Activated CD4-positive, alpha-beta T cell treated with anti-CD3 and anti-CD28 coated beads, Interleukin-2, amount 10 ng/mL, durations not matched to agents 24 days and 14 days (primary cell): ENCODE measurements at places on chromosomes 1 and 21. TPM values are rescaled to one million over a fixed set of nuclear protein-coding genes. Genes with fewer than 3 reads are reported as not detected.

SEC16B gene
- not detected in 2 replicates for total RNA-seq

DMBX1 gene
- total RNA-seq: 0.07 TPM in 1 of 2 replicates, not detected in the other

NAXE gene
- 84.1 and 90.2 TPM in 2 replicates for total RNA-seq

ZNF695 gene
- 0.65 and 0.95 TPM in 2 replicates for total RNA-seq

RPTN gene
- not detected in 2 replicates for total RNA-seq

EDARADD gene
- 32.0 and 32.6 TPM in 2 replicates for total RNA-seq

TRAF5 gene
- 55.6 and 56.6 TPM in 2 replicates for total RNA-seq

GRCh38 chr1:2468041-2468472 lies 8.0 kb upstream of the PLCH2 start:
- DNase-seq: peak; percentile 82

- DNase-seq: no peak
Measured at GRCh38 chr1:10816233-10816632, 19.8 kb upstream of the CASZ1 start.

- peak; percentile 93 for DNase-seq
Measured at GRCh38 chr1:167517535-167518330, 596 bp downstream of the CD247 start.

GRCh38 chr1:63864224-63864641 lies 90.4 kb downstream of the ROR1 start:
- DNase-seq: no peak

DNA sequence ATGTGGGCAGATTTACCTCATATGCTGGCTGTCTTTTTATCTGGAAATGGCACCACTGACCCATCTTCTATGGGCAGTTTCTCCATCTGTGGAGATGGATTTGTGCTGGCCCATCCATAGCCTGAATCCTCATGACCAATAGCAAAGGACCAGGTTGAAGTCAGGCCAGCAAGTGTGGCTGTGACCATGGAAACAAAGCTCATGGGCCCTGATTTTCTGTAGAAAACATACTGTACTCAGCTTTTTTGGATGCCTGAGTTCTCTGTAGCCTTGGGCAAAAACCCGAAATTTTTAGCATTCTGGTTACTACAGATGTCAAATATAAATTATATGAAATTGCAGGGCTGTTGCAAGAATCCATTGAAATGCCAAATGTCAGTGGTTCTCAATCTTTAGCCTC lies 155.0 kb downstream of the PLXNA2 start:
- no peak for DNase-seq

DNA sequence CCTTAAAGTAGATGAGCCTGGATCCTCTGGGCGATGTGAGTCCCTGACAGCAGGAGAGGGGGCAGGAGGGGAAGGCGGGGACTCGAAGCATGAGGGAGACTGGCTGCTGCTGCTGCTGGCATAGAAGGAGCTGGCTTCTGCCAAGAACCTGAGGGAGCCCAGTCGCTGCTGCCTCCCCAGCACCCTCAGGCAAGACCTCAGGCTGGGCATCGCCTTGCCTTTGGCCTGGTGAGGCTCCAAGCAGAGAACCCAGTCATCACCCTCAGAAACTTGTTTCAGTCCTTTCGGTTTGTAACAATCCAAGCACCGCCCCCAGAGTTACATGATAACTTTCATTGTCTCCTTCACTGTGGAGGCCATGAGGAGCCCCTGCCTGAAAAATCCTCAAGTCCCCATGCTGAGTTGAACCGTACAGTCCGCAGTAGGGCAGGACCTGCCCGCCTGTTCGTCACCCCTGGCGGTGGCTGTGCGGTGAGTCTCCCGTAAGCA lies 38.8 kb downstream of the POFUT2 start:
- DNase-seq: peak; percentile 43

DNA sequence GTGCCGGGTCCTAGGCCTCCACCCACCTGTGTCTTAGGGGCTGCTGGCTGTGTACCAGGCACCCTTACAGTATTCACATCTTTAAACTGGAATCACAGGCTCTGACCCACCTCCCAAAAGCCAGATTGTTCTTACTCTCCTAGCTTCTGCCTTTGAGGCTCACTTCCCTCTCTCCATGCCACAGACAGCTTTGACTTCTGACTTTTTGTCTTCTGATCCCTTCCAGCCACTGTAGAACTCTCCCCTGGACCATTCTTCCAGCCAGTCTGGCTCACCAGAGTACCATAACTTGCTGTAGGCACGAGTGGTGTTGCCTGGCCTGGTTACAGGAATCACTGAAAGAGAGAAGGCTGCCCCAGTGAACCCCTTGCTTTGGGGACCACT lies 58.1 kb upstream of the STUM start:
- no peak for DNase-seq

GRCh38 chr1:201288007-201288406 lies 4.7 kb downstream of the PKP1 start:
- no peak for DNase-seq

GRCh38 chr1:221276896-221277409 lies 397.7 kb downstream of the HLX start:
- no peak for DNase-seq

GRCh38 chr21:20639026-20639425 lies 359.2 kb upstream of the NCAM2 start:
- DNase-seq: no peak

GRCh38 chr1:11691302-11691914 lies at the start of gene DRAXIN:
DRAXIN (plus strand) TSS chr1:11691710; CDS start chr1:11706259, 14,549 bp downstream.
- peak; percentile 68 for DNase-seq

- DNase-seq: no peak
Measured at GRCh38 chr1:170533298-170533697, 1.3 kb downstream of the GORAB start.
